ENCODE measurements at places on chromosomes 7 and 10. TPM values are rescaled to one million over a fixed set of nuclear protein-coding genes. Genes with fewer than 3 reads are reported as not detected.

DNA sequence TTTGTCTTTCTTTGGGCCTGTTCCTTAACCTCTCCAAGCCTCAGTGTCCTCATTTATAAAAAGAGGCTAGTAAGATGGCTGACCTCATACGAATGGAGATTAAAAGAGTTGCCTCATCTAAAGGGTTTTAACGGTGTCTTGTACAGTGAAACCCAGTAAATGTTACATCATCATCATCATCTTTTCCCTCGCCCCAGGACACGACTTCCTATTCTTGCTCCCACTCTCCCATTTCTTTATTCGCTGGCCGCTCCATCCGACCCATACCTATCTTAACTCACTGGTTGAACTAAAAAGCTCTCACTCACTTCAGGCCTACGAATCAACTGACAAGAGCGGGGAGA is 554 bp downstream of the FRA10AC1 start:
- DNase-seq, result peak; percentile 55

SOSTDC1 gene
- total RNA-seq, result under 0.01 TPM

TMEM209 gene
- total RNA-seq, result 11.1 TPM

GRCh38 chr7:2165610-2166594 is 66.8 kb downstream of the MAD1L1 start:
- DNase-seq, result no peak

TMEM229A gene
- not detected for total RNA-seq

GRCh38 chr7:127872122-127872521 is 159.1 kb downstream of the LRRC4 start:
- no peak for DNase-seq

DNA sequence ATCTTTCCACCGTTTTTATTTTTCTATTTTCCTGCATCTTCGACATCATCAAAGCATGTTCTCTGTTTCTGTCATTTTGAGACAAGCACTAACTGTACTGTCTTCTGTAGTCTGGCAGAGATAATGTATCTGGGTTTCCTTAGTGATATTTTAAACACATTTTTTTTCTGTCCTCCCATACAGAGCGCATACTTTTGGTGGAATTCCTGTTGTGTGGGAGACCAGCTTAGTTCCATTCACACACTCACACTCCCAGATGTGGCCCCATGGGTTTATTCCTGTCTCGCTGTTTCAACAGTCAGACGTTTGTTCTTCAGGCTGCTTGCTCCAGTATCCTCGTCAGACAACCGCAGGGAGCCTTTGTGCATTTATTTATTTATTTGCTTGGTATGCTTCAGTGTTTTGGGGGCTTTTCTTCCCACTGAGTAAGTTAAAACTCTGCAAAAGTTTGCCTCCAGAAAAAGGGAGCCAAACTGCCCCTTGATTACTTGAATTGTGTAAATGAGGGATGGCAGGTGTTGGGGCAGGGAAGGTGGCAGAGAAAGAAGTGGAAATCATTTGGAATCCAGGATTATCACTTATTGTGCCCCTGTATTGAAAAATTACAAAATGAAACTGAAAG is 456.8 kb upstream of the KLF6 start:
- peak; percentile 100 for DNase-seq

CCDC7 gene
- 4.3 TPM for total RNA-seq

DNA sequence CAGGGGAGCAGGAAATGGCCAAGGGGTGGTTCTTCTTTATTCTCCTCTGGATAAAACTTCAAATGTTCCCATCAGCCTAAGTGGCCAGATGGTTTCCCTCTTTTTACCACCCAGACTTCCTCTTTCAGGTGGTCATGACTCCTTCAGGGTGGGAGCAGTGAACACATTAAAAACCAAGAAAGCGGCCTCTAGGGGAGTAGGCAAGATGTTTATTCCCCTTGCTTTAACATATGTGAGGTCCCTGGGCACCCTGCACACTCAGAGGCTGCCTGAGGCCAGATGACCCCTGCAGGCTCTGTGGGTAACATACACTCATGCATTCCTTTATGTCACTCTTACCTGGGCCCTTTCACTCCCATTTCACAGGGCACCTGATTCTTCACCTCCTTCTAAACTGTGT is 357.4 kb downstream of the ABCA13 start:
- no peak for DNase-seq

DNA sequence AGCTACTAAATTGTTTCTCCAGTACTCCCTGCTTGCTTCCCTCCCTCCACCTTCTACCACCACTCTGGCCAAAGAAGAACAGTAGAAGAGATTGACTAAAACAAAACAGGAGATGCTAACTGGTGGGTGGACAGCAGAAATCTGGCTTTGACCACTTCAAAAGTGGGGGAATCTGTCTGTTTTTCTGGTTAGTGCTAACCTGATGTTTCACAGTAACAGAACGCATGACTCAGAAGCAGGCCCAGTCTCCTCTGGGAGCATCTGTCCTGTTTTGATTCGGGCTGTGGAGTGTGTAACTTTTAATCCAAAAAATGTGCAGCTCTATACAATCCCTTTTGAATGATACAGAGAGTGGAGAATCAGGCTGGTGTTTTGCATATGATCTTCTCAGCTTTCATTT is 32.7 kb upstream of the ZNF438 start:
- DNase-seq, result peak; percentile 88

RPEL1 gene
- total RNA-seq, result under 0.01 TPM
